ENCODE measurements at places on chromosomes 11 and 22.
A peak's percentile ranks its signal among the peaks of the same experiment; 100 is the strongest.

GRCh38 chr11:109329716-109330115, 92.3 kb upstream of the C11orf87 start:
- no peak for DNase-seq

DNA sequence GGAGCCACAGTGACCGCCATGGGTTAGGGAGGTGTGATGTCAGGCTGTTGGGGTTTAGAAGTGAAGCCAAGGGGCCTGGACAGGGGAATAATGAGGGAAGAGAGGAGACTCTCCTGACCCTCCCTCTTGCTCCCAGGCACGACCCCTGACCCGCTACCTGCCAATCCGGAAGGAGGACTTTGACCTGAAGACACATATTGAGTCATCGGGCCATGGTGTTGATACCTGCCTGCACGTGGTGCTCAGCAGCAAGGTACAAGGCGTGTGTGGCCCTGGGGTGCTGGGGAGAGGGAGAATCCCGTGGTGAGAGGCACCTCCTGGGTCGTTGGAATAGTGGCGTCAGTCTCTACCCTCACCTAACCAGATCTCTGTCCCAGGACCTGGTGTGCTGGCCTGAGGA, 29.5 kb downstream of the TREH start:
- no peak for DNase-seq

DNA sequence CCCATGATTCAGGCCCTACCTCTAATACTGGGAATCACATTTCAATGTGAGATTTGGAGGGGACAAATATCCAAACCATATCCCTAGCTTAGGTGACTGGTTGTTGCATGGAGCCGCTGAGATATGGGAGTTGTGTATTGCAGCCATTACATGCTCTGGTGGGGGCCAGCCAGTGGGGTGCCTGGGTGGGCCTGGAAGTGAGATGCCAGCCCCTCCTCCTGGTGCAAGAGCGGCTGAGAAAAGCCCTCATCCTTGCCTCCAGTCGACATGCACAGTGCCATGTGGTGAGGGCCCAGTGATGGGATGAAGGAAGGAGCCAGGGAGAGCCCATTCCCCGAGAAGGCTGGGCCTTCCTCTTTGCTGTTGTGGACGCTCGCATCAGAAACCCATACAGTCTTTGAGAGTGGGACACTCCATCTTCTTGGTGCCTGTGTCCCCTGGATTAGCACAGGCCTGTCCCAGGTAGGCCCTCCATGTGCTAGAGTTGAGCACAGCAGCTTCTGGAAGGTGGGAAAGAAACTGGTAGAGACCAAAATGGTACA, 1043.0 kb downstream of the TBC1D22A start:
- DNase-seq: no peak

DNA sequence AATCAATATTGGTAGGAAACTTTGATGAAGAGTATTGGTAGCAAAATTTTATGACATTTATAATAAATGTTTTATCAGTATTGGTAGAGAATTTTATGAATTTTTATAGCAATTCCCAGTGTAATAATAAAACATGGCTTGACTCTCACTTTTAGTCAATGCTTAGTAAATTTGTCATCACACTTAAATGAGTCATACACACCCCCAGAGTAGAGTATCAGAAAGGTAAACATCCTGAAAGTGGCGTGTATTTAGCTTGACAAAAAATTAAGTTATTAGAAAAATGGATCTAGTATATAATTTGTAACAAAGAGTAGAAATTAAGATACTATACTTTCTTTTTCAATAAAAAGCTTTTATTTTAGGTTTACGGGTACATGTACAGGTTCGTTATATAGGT, 2.6 kb downstream of the MS4A3 start:
- no peak for DNase-seq

GRCh38 chr22:28864878-28865596, 18.3 kb upstream of the ZNRF3 start:
- no peak for DNase-seq

DNA sequence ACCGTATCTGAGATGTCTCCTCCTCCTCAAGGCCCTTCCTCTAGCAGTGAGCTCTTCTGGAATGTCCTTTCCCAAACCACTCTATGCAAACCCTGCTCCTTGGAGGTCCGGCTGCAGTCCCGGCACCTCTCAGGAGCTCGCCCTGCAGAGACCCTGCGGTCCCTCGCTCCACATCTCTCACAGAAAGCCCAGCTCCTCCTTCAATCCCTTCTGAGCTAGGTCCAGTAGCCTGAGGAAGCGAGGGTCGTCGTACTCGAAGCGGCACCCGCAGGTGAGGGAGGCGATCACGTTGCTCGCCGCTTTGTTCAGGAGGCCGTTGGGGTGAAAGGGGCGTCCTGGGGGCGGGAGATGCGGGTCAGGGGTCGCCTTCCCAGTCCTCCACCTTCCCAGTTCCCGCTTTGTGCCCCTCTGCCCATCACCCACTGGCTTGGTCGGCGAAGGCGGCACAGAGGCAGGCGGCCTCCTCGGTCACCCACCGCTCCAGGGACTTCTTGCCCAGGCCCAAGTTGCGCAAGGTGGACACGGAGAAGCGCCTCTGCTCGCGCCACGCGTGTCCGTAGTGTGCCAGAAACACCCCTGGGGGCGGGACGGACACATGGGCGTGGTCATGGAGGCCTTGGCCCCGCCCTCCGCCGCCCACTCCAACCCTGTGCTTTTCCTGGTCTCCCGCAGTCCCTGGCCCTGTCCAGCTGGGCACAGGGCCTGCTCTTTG, 21.5 kb upstream of the CYP2D6 start:
- DNase-seq: no peak

GRCh38 chr11:17266781-17267180, 9.8 kb upstream of the NUCB2 start:
- DNase-seq: no peak

DNA sequence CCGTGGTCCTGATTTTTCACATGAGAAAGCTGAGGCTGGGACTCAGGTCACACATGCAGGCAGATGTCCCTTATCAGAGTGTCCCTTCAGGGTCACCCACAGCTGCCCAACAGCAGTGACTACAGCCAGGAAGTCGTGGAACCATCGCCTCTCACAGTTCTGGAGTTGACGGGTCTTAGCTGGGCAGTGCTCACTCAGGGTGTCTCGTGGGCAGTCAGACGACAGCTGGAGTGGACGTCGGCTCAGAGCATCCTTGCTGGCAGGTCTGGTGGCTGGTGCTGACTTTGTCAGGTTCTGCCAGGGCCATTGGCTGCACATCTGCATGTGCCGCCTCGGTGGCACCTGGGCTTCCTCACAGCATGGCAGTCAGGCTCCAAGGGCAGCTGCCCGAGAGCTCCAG, 35.6 kb upstream of the TH start:
- DNase-seq: no peak

GRCh38 chr11:77793972-77794371, 26.6 kb downstream of the RSF1 start:
- no peak for DNase-seq

GRCh38 chr11:45289369-45289768, 3.2 kb upstream of the SYT13 start:
- no peak for DNase-seq

DNA sequence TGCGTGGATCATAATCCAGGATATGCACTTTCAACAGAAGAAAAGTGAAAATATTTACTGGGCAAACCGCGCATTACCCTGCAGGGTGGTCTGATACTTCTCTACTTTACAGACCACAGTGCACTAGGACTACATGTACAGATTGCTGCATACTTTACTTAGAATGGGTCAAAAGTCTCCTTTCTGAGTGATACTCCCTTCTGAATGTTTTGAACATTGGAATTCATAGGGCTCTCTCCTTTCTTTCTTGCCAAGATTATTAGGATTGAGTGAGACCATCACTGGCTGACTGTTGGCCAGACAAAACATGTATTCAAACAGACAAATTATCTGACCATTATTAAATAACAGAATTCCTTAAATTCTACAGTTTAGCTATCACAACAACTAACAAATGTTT, 6.6 kb upstream of the FIBIN start:
- DNase-seq: no peak

DNA sequence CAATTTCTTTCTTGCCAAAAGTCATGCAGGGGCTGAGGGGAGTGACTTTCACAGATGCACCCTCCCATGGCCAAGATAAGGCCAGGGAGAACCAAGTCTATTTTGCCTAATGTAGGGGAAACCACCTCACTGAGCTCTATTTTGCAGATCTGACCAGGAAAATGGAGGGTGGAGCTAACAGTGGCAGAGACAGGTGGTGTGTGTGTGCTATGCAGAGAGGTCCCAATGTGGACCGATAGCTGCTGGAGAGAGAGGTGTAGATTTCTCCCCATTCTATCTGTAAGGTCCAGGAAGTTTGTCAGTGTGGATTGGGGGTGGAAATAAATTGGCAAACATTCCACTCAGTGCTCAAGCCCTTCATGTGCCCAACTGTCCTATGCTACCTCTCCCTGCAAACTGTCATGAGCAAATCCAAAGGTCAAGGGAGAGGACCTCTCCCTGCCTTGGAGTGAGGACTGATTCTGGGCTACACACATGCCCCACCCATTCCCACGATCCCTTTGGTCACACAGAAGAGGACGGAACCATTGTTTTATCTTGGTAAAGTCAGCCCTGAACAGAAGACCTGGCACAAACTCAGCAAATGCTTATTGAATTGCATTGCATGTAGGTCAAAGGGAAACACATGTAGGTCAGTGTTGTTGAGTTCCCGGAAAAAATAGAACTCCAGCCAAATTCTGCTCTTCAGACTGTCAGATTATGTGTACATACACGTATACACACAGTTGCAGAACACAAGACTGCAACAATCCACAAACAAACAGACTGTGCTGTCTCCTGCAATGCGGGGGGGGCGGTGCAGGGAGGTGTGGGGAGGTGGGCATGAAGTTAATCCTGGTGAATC, 65.9 kb downstream of the C11orf58 start:
- DNase-seq: no peak

DNA sequence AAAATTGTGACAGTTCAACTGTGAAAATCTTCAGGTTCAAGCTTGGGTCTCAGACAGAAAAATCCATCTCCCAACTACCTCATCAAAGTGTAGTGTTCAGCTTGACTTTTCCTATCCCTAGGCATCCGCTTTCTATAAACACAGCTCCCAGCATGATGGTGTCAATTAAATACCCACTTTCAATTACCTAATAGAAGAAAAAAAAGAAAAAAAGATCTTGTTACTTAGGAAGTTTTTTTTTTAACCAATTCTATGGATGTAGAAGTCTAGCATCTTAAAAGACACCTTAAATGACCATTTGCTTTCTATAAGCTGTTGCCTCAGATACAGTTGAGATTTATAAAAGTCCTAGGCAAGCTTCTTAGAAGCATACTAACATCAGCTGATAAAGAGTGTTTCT, 244.1 kb upstream of the MTNR1B start:
- no peak for DNase-seq

- DNase-seq: no peak
Observed at GRCh38 chr11:130504317-130504716, 55.9 kb downstream of the ADAMTS15 start.

DNA sequence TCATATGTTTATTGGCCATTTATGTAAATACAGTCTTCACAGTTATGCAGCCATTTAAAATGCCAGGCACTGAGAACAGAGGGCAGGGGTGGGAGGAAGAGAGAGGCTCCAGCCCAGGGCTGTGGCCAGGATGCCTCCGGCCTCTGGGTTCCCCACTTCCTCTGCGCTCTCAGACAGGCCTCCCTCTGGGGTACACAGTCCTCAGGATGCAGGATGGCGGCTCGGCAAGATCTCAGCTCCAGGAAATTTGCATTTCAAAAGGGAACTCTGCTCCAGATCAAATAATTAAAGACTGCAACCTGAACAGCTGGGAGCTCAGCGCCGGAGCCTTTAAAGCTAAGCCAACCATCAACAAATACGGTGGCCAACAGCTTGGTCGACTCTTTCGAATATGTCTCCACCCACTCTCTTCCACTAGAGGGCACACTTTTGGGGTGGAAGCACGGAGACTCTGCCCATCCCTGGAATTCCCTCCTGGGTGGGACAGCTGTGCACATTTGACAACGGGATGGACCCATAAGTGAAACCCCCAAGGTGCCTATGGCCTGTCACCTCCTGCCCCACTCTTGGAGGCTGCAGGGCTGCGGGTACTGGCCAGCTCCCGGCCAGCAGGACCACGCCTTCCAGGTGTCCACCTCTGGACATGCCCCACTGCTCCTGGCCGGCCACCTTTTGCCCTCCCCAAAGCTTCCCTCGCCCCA, 1044.7 kb downstream of the BRD1 start:
- DNase-seq: peak; percentile 15

- peak; percentile 23 for DNase-seq
Observed at GRCh38 chr11:13238879-13239514, 38.6 kb upstream of the BMAL1 start.

Data from NCI-H2171 (cell line).